ENCODE measurements at places on chromosomes 6 and 20.

- DNase-seq: no peak
These were observed 62.1 kb upstream of the RIPOR2 start for GRCh38 chr6:24997905-24998304.

DNA sequence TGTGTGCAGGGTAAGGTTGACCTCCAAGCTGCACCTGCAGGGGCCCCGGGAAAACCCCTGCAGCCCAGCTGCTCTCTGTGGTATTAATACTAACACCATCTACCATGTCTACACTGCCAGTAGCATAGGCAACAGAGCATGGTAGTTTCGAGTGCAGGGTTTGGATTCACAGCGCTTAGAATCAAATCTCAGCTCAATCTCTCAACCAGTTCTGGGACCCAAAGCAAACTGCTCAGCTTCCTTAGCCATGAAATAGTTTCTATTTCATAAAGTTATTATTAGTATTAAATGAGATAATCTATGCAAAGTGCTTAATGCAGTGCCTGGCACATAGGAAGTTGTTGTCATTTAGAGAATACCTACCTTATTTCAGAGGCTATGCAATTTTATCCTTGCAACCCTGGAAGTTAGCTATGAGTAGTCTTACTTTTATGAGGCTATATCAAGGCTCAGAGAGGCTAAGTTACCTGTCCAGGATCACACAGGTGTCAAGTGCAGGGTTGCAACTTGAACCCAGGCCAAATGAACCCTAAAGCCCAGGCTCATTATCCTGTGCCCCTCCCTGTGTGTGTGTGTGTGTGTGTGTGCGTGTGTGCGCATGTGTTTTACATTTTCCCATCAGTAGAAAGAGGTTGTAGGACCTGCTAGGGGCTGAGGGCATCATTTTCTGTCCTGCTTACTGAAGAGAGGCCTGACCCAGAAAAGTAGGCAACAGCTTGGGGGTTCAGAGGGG lies 27.6 kb upstream of the MRPS18A start:
- no peak for DNase-seq

GRCh38 chr6:129269076-129269475 lies 386.1 kb downstream of the LAMA2 start:
- DNase-seq: no peak

DNA sequence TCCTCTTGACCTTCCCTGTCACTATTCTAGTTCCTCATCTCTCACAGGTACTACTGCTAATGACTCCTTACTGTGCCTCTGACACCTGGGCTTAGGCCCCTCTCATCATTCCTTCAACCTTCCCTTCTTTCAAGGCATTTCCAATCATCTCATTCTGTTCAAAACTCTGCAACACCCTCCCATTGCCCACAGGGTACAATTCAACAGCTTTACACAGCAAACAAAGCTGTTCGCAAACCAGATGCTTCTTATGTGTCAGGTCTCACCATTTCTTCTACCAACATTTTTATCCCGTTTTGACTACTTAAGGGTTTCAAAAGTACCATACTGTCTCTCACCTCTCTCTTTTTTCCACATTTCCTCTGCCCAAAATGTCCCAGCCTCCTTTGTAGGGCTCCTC lies 84.4 kb upstream of the ID4 start:
- DNase-seq: no peak

- DNase-seq: peak; percentile 64
These were observed 14.8 kb upstream of the NAA20 start for GRCh38 chr20:20002101-20002998.

DNA sequence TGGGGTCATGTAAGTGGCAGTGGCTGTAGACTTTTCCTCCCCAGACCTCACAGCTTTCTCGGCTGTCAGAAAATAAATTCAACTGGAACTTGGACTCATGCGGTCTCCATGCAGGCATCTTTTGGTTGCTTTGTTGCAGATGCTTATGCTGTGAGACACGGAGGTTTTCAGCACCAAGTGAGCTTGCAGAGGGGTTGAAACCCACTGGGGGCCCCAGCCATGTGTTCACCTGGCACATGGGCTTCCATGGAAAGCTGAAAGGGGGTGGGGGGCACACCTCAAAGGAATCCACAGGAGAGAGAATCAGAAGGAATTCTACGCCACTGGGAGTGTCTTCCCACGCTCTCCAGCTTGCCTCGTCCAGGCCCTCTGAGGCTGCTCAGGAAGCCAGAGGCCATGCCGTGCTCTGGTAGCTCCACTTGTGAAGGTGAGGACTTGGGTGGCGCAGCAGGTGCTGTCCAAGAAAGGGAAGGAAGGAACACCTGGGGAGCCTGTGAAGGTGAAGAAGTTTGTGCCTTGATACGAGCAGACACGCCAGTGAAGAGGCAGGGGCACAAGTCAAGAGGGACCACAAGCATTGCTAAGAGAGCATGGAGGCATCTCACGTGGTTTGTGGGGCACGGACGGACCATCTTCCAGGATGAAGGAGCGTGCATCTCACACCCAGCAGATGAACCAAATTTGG lies 134.3 kb upstream of the PMEPA1 start:
- DNase-seq: no peak

- DNase-seq: no peak
These were observed 127.4 kb downstream of the ZNF217 start for GRCh38 chr20:53466279-53466678.

DNA sequence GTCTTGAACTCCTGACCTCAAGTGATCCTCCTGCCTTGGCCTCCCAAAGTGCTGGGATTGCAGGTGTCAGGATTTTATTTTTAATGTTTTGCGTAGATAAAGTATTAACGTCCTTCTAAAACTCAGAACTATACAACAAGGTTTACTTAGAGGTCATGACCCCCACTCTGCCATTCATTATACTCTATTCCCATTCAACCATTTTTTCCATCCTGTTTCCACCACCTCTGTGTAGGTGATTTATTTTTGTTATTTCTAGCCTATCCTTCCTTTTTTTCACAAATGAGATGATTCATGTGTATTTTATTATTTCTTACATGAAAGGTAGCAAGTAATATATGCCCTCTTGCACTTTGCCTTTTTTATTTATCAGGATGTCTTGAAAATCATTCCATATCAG lies 138.1 kb downstream of the FARS2 start:
- DNase-seq: no peak

GRCh38 chr6:141095308-141095707 lies 1037.4 kb upstream of the GJE1 start:
- DNase-seq: no peak

- no peak for DNase-seq
These were observed 470.8 kb downstream of the CD109 start for GRCh38 chr6:74166849-74167248.

DNA sequence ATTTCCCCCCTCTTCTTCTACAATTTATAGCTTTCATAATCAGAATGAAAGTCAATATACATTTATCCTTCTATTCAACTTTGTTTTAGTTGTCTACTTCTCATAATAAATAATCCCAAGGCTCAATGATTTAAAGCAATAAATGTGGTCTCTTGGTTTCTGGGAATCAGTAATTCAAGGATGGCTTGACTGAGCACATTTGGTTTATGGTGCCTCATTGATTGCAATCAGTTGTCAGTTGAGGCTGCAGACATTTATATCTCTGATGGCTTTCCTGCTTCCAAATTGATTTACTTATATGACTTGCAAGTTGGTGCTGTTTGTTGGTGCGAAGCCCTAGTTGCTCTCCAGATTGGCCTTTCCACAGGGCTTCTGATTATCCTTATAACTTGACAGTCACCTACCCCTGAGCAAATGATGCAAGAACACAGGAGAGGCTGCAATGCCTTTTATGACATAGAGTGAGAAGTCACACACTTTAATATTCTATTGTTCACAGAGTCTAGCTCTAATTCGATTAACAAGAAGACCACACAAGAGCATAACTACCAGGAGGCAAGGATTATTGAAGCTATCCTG lies 2.7 kb upstream of the CRISP1 start:
- no peak for DNase-seq

DNA sequence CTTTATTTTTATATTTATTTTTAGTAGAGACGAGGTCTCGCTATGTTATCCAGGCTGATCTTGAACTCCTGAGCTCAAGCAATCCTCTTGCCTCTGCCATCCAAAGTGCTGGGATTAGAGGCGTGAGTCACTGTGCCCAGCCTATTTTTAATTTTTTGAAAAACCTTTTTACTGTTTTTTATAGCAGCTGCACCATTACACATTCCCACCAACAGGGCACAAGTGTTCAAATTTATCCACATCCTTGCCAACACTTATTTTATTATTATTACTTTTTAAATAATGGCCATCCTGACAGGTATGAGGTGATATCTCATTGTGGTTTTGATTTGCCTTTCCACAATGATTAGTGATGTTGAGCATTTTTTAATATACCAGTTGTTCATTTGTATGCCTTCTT lies 42.5 kb downstream of the PACSIN1 start:
- no peak for DNase-seq

DNA sequence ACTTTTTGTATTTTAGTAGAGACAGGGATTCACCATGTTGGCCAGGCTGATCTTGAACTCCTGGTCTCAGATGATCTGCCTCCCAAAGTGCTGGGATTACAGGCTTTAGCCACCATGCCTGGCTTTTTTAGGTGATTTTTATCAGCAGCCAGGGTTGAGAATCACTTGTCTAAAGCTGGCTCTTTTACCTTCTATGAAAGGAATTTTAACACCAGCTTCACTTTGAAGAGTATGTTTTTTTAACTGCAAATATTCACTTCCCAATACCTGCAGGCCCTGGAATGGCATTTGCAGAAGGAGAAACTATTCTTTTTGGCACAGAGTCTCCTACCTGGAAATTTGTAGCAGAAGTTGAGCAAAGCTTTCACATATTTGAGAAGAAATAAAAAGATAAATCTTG lies 63.6 kb upstream of the NAA20 start:
- no peak for DNase-seq

- DNase-seq: no peak
These were observed 13.6 kb upstream of the SPAG4 start for GRCh38 chr20:35601990-35602389.

DNA sequence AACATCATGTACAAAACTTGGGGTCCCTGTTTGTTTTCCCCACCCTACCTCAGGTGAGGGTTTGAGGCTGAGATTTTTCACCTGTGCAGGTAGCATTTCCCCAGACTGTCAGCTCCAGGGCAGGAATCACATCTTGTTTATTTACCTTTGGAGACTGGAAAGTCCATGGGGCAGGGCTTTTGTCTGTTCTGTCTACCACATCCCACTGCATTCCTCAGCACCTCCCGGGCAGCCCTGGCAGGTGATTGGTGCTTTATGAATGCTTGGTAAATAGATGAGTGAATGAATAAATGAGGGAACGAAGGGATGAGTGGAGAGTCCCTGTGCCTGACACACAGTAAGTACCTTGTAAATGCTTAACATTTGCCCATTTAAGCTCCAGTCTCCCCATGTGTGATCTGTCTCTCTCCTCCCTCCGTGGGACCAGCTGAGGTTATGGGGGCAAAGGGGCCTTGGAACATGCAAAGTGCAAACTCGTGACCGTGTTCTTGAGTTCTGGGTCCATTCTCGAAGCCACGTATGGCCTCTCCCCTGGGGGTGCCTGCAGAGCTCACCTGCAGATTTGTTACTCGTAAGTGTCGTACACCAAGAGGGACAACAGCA lies 69.7 kb upstream of the PMEPA1 start:
- no peak for DNase-seq

DNA sequence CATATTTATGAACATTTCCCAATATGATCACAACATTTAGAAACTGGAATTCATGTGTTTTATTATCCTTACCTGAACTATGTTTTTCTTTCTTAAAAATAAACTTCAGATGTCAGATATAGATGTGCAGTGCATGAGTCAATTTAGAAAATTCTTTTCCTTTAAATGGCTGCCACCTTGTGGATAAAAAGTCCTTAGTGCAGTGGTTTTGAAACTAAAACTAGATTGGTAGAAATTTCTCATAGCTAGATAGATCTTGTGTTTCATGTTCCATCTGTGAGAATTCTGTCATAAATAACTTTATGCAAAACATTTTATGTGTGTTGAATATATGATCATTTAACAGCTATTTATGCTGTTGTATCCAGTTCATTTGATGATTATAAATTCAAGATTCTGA lies 134.9 kb downstream of the KLHL32 start:
- DNase-seq: peak; percentile 45

- no peak for DNase-seq
These were observed 14.9 kb downstream of the MTFR2 start for GRCh38 chr6:136235233-136235564.

DNA sequence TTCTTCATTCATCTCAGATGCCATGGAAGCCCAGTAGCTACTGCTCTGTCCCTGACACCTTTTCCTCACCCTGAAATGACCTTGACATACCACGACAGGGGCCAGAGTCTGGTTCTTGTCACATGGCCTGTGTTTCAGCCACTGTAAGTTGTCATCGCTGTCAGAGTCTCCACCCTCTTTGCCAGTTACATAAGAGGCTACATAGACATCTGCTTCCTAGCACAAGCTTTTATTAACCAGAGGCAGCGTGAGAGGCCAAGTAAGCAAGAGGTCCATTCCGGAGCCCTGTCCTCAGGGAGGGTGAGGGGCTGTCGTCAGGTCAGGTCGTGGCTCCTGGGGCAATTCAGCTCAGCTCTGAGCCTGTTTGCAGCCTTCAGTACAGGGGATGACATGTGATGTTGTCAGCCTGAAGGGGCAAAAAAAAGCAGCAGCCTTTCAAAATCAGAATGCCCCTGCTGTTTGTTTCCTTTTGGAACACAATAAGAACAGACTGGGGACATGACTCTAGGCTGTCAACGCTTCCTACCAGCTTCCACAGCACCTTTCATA lies 146.3 kb downstream of the MTFR2 start:
- no peak for DNase-seq

DNA sequence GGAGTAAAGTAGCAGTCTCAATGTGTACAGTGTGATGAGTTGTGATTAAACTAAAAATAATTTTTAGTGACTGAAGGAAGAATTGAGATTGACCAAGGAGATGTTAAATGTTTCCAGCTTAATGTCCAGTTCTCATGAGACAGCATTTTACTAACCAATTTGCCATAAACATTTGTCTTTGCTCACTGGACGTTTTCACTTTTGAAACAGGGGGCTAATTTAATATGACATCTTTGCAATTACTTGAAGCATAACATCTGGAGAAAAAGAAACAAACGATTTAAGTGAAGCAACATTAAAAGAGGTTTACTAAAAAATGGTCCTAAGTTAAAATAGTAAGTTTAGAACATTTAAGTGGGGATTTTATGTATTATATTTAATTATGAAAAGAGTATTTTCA lies 443.8 kb downstream of the BCKDHB start:
- no peak for DNase-seq

GRCh38 chr6:37704923-37705238 lies 7.2 kb upstream of the MDGA1 start:
- no peak for DNase-seq

DNA sequence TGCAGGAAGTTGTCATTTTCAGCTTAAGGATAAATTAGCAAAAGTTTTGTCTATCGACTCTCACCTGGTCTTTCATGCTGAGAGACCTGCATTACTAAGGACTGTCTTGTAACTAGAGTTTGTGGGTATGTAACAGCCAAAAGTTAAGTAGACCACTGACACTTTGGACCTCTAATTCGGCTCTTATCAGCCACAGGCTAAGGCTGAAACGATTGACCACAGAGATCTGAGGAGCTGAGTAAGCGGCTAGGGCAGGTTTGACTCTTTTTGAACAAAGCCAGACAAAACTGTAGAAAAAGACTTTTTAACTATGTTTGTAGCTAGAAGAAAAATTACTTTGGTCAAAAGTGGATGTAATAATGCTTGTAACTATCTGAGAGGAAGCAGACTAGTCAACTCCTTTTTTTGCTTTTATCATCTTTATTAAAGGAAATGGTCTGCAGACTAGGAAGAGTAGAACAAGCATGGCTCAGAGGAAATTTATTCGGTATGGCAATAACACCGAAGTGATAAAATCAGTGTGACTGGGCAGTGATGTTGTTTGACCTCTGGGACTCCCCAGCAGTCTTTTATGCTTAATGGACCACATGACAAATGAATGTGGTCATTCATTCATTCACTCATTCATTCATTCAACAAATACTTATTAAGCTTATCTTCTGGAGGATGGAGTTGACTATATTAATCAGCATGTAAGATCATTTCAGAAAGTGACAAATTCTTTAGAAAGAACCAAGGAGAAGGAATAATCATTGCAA lies 725.0 kb upstream of the HS3ST5 start:
- no peak for DNase-seq

All from NB4 (cell line).